ENCODE measurements at places on chromosomes 3 and 15. TPM values are rescaled to one million over a fixed set of nuclear protein-coding genes. Genes with fewer than 3 reads are reported as not detected.

DNA sequence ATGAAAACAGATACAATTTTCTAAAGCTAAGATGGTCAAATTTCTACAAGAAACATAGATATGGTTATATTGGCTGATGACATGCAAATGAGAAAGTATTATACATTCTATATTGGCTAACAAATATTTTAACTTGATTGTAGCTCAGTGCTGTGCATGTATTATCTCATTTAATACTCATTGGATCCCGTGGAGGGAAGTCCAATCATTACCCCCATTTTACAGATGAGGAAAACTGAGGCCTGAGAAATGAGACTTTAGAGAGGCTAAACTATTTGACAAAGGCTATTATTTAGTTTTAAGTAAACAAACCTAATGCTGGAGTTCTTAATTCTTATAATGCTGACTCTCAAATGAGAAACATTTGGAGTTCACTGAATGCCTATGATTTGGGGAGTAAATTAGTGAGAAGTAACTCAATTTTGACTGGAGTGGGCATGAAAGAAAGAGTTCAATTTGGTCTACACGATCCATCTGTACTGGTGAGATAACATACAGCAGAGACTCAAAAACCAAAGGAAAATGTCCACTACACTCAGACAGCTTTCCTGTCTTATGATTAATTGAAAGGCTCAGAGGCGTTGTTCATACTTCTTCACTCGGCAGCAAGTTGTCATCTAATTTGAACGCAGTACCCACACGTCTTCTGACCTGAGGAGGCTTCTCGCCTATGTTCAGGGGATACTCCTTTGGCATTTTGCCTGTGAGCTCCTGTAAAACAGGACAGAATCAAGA lies 72.2 kb upstream of the LMOD3 start:
- DNase-seq = no peak

DNA sequence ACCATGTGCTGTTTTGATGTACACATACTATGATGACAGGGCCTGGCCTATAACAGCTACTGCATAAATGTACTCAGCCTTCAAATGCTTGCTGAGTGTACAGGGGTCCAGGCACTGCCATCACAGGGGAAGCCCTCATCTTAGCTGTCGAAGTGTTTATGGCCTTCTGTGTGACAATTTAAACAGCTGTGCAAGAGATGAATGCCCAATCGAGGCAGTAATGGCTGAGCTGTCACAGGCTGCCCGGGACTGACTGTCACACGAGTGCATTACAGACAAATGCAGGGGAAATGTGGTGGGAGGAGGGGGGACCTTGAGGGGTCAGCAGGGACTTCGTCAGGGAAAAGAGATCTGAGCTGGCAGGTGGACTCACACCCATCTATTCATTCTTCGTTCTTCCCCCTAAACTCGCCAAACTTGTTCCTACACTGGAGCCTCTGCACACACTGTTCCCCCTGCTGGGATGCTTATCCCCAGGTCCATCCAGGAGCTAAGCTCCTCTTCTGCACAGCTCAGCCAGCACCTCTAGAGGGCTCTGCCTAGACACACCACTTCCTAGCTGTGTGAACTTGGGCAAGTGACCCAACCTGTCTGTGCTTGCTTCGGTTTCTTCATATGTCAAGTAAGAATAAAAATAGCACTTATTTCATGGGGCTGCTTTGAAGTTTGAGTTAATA lies 156.2 kb upstream of the IQSEC1 start:
- DNase-seq = no peak

GRCh38 chr3:112364291-112364690 lies 31.3 kb downstream of the CD200 start:
- DNase-seq = no peak

- no peak for DNase-seq
Observed at GRCh38 chr3:147843331-147843730, 434.2 kb downstream of the ZIC1 start.

GRCh38 chr3:43053291-43053690 lies 52.6 kb downstream of the POMGNT2 start:
- DNase-seq = no peak

Gene MST1R
- 0.55 TPM for total RNA-seq

DNA sequence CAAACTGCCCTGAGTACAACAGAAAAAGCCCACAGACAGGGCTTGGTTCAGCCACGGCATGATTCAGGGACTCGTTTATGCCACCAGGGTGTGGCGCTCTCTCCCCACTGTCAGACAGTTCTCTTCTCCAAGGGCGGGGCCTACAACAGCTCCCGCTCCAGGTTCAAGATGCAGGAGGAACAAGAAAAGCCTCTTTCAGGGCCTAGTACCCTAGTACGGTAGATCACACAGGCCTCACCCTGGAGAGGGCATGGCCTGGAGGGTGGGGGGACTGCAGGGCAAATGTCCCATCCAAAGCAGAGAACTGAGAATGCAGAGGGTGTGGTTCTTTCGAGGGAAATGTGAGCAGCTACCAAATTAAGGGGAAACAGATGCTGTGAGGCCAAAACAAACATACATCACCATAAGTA lies 12.0 kb downstream of the MESD start:
- peak; percentile 71 for DNase-seq

- DNase-seq = no peak
Observed at GRCh38 chr15:66906668-66907614, 158.5 kb upstream of the SMAD3 start.
